Spinal cord (tissue), 10 donors: ENCODE measurements at places on chromosomes 5 and 9.
A peak's percentile ranks its signal among the peaks of the same experiment; 100 is the strongest.

DNA sequence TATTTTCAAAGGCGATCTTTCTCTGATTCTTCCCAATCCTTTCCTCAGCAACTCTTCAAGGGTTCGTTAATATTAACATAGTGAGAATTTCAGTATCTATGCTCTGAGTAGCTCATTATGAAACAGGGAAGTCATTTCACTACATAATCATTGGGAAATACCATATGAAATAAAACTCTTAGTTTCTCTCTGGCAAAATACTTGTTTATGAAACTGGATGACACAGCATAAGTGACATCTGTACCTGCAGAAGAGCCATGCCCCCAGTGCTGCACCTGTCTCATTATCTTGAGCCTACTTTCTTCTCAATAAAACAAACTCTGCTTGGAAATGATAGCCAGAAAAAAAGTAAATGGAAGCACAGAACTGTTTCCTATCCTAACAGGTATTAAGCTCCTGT is 33.8 kb upstream of the OTULIN start:
- DNase-seq: no peak

DNA sequence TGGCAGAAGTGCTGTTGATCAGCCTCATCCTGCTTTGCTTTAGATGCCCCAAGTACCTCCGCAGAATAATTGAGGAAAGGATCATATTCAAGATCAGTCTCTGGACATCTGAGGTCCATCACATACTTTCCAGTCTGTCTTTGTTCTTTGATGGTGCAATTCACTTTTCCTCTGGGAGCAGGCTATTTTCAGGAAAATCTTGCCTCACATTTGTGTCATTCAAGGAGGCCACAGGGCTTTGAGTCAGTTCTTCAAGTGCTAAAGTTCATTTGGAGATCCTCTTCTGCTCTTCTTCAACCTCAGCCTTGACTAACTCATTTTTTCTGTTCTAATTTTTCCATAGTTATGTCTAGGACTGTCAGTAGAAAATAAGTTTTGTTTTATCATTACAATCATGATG is 18.6 kb downstream of the EQTN start:
- DNase-seq: no peak

GRCh38 chr5:57448287-57448686 is 34.3 kb downstream of the ACTBL2 start:
- no peak for DNase-seq

DNA sequence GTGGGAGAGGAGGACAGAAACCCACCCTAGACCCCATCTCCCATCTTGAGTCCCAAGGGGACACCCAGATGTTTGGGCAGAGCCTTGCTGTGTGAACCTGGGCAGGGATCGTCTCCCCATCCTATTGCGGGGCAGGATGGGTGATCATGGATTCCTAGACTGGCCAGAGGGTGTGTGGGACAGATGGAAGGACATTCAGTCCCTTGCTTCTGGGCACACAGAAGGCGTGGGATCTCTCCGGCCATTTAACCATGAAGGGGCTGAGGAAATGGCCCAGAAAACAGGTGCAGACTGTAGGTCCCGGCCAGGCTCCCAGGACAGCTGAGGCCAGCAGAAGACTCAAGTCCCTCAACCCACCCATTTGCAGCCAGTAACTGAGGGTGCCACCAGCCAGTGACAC is 29.9 kb downstream of the PTGES start:
- no peak for DNase-seq

DNA sequence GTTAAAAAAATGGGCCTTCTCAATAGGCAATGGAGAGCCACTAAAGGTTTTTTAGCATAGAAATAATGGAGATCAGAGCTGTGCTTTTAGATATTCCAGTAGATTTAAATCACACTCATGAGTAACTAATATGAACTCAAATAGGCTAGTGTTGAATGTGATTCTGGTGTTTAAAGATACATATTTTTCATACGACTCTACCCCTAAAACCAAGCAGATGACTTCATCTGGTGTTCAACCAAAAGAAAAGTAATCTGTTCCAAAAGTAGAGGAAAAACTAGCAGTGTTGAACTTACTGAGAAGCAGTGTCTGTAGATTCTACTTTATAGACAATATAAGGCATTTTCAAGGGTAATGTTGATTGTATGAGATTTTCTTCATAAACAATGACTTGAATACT is 138.1 kb downstream of the TSSK1B start:
- no peak for DNase-seq

DNA sequence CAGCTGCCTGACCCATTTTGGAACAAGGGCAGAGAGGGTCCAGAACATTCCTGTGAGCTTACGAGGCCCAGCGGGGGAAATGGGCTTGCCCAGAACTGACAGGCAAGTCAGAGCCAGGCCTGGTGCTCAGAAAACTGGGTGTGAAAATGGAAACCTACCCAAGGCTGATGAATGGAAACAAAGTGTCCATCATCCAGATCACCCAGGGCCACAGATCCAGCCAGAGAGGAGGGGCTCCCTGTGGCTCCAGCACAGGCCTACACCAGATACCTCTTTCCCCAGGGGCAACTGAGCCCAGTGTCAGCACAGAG is 3.1 kb downstream of the CLTB start:
- no peak for DNase-seq

- no peak for DNase-seq
These were observed 110.5 kb upstream of the PRSS3 start for GRCh38 chr9:33684831-33685230.

- peak; percentile 94 for DNase-seq
These were observed 290.0 kb downstream of the ACTL7B start for GRCh38 chr9:108565651-108566378.

DNA sequence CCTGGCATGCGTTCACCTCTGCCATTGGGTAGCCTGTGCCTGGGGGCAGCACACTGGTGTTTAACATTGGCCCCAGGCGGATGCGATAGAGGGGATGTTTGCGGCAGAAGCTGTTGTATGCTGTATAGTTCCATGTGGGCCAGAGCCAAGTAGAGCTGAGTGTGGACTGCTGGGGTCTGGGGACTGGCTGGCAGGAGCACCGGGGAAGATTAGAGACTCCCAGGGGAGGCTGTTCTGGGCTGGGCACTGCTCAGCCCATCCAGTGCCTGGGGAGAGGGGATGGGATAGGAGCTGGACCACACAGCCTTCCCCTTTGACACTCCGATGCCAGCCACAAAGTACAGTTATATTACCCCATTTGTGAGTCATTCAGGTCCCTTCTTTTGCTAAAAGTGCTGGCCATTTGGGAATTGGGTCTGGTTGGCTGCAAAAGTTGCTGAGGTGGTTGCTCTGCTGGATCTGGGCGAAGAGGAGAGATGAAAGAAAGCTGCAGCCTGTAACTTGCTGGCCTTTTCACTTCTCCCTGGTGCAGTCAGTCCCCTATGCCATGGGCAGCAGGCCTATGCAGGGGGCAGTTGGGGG is 73.8 kb downstream of the RGS3 start:
- DNase-seq: no peak

- no peak for DNase-seq
These were observed 20.2 kb upstream of the CCDC192 start for GRCh38 chr5:127683008-127683407.

DNA sequence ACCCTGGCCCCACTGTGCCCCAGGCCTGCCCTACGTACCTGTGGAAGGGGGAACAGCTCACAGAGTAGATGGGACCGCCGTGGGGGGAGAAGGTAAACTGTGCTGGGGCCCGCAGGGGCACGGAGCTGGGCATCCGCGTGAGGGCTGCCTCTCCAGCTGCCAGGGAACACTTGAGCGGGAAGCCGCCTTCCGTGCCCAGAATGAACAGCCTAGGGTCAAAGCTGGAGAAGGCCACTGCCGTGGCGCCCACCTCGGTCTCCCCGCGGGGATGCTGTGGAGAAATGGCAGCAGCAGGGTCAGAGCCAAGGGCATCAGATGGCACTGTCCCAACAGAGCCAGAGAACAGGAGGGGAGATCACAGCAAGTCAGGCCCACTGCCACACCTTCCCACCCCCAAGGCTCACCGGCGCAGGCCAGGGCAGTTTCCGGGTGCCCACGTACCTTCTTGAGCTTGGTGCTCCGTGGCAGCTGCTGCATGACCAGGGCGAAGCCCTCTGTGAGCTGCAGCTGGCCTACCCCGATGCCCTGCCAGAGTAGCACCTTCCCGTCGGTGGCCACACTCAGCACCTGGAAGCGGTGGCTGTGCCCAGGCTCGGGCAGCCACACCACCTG is 21.9 kb downstream of the DYNC2I2 start:
- DNase-seq: no peak

GRCh38 chr5:129629575-129629974 is 118.3 kb upstream of the MINAR2 start:
- peak; percentile 3 for DNase-seq

- DNase-seq: no peak
These were observed 7.2 kb upstream of the MYORG start for GRCh38 chr9:34383904-34384303.

DNA sequence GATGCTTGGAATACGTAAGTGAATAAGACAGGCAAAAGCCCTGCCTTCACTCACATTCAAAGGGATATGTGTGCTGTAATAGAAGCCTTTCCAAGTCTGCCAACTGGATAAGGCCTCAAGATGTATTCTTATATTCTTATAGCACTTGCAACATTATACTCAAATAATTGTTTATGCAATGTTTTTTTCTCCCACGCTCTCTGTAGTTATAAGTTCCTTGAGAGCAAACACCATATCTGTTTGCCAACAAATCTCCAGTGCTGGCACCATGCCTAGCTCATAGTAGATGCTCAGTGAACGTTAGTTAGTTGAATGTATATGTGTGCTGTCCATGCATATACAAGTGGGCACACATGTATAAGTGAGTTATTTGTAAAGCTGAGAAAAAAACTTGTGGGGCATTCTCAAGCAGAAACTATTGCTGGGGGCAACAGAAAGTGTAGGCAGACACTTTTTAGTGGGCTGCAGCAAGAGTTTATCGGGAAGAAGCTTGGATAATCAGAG is 125.1 kb downstream of the RPS23 start:
- DNase-seq: no peak

- DNase-seq: no peak
These were observed 475.0 kb downstream of the CTNND2 start for GRCh38 chr5:11429254-11429653.

- no peak for DNase-seq
These were observed 216.3 kb downstream of the TMEM232 start for GRCh38 chr5:110510146-110510545.

- no peak for DNase-seq
These were observed 38.2 kb downstream of the WDR70 start for GRCh38 chr5:37417347-37417746.

- no peak for DNase-seq
These were observed 70.7 kb downstream of the SUSD1 start for GRCh38 chr9:112104401-112104800.

- DNase-seq: no peak
These were observed 943 bp downstream of the GALNT12 start for GRCh38 chr9:98808411-98808815.

DNA sequence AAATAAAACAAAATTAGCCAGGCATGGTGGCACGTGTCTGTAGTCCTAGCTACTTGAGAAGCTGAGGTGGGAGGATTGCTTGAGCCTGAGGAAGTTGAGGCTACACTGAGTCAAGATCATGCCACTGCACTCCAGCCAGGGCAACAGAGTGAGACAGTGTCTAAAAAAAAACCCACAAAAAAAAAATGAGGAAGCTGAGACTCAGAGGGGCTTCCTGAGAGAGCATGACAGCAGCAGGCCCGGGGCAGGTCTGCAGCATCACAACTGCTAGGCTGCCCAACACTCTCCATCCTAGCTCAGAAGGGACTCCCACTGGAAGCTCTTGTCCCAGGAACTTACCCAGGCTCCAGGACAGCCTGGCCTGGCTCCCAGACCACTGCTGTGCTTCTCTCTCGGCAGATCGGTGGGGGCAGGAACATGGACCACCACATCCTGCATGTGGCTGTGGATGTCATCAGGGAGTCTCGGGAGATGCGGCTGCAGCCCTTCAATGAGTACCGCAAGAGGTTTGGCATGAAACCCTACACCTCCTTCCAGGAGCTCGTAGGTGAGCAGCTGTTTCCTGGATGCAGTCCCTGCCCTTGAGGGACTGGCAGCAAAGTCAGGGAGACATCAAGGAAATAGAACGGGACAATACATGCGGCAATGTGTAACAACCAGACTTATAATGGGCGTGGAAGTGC is 19.1 kb downstream of the PTGS1 start:
- no peak for DNase-seq

DNA sequence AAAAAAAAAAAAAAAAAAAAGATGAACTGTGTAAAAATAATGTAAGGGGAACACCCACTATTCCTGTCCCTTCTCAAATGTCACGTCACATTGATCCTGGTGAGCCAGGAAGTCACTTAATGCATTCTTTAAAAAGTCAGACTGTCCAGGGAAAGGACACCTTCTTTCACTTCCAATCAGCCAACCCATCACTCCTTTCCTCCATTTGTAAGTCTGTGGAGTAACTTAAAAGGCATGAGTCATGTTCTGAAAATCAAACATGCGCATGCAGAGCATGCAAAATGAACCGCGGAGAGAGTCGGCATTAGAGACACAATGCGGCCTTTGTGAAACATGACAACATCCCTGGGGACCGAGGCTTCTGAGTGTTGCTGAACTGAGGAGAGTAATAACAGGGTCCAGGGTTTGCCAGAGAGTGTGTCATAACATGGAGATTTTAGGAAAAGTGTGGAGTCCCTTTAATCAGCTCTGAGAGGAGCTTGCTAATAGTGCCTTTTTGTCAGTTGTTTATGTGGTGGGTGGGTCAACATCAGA is 77.6 kb upstream of the SEMA6A start:
- peak; percentile 38 for DNase-seq

GRCh38 chr5:75053304-75054133 is 1.2 kb upstream of the GCNT4 start:
- DNase-seq: peak; percentile 38

DNA sequence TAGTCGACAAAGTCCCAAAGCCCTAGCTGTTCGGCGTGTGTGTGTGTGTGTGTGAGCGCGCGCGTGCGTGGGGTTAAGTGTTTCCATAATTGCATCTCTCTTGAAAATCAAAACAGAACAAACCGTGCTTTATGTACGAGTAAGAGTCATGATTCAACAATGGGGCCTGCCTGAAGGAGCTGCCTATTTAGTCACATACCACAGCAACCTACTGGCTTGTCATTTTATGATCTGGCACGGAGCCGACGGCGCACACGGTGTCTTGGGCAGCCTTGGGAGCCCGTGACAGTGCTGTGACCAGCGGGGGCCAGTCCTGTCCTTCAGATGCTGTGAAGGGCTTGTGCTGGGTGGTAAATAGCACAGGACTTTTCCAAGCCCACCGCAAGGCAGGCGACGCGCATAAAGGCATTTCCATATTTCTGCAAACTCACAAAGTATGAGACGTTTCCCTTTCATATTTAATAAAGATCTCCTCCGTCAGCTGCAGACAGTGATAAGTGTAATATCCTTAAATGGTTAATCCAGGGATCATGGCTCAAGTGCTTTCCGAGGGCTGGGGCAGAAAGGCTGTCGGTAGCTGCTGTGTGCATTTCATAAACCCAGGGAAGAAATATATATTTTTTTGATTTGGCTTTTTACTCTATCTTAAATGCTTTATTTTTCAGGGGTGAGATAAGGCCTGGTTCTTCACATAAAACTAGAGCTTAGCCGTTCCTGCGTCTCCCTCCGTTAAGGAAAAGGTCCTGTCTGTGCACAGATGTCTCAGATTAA is 270.2 kb upstream of the IRX1 start:
- DNase-seq: no peak

DNA sequence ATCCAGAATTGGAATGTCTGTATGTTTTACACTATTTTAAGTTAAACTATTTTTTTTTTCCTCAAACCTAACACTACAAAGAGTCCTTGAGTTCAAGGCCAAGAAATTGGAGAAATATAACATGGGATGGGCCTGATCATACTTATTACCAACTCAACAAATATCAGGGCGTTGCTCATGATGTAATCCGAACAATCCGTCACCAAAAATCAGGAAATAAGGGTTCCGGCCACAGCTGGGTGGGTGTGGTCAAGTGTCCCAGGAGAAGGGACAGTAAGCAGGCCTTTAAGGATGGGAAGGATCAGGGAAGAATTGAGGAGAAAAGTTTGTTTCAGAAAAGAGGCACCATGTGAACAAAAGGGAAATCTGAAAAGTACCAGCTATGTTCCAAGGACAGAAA is 29.8 kb downstream of the MED27 start:
- no peak for DNase-seq
